ENCODE measurements at places on chromosomes 5 and 9. TPM values are rescaled to one million over a fixed set of nuclear protein-coding genes. Genes with fewer than 3 reads are reported as not detected.

- DNase-seq = no peak
These were observed 150.2 kb downstream of the ACTBL2 start for GRCh38 chr5:57332361-57332760.

DNA sequence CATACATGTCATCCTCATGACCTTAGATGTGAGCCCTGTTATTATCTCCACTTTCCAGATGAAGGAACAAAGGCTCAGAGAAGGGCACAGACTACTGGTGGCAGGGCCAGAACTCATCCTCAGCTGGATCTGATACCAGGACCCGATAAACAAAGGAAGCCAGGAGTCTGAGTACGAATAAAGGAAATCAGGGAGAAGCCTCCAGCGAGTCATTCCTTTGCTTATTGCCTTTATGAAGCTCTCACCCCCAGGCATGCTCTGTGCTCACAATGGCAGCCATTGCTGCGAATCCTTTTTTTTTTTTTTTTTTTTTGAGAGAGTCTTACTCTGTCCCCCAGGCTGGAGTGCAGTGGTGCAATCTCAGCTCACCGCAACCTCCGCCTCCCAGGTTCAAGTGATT lies 130.1 kb downstream of the GAPVD1 start:
- DNase-seq = no peak

DNA sequence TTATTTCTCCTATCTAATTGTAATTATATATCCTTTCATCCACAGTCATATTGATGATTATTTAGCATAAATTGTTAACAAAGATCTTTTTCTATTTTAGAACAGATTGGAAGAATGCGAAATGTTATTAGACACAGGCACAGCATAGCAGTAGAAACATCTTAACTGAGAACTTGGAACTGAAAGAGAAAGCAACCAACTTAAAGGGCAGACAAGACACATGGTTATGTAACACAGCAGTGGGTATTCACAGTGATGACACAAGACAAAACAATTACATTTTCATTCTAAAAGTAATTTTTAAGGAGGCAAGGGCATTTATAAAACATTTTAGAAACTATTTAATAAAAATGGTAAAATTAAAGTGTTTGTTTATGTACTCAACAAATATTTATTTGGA lies 57.7 kb upstream of the MEF2C start:
- DNase-seq = no peak

DNA sequence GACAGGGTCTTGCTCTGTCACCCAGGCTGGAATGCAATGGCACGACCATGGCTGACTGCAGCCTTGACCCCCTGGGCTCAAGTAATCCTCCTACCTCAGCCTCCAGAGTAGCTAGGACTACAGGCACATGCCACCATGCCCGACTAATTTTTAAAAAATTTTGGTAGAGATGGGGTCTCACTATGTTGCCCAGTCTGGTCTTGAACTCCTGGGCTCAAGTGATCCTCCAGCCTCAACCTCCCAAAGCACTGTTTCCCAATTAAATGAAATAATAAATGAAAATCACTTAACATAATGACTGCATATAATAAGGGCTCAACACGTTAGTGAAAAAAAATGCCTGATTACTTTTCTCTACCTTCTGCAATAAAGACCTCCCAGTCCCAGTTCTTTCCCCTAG lies 71.0 kb downstream of the UGCG start:
- no peak for DNase-seq

GRCh38 chr9:136204145-136204805 lies 653 bp downstream of the LHX3 start:
- peak; percentile 39 for DNase-seq

GRCh38 chr5:5014586-5015235 lies 125.4 kb upstream of the ADAMTS16 start:
- no peak for DNase-seq

GRCh38 chr5:104859437-104859836 lies 1296.8 kb upstream of the NUDT12 start:
- no peak for DNase-seq

- no peak for DNase-seq
These were observed 668.4 kb upstream of the CCNG1 start for GRCh38 chr5:162769019-162769418.

- no peak for DNase-seq
These were observed 1497.9 kb downstream of the MAT2B start for GRCh38 chr5:165003283-165003682.

IL31RA gene
- not detected for total RNA-seq

GRIN1 gene
- not detected for total RNA-seq

GRCh38 chr9:111063332-111063731 lies 25.1 kb upstream of the LPAR1 start:
- DNase-seq = no peak

DNA sequence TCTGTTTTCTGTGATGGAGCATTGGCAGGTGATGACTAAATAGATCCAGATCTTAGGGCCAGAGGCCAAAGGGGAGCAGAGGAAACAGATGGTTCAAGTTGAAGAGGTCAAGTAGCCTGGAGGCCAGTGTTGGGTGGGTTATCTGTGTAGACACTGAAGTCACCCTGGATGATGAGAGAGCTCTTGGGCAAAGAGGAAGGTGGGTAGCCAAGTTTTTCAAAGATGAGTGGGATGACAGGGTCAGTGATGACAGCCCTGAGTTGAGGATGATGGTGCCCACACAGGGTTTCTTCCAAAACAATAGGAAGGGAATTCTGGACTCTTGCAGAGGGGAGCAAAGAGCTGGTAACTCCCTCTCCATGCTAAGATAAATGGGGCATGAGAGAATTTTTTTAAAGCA lies 76.6 kb downstream of the CD180 start:
- no peak for DNase-seq

DNA sequence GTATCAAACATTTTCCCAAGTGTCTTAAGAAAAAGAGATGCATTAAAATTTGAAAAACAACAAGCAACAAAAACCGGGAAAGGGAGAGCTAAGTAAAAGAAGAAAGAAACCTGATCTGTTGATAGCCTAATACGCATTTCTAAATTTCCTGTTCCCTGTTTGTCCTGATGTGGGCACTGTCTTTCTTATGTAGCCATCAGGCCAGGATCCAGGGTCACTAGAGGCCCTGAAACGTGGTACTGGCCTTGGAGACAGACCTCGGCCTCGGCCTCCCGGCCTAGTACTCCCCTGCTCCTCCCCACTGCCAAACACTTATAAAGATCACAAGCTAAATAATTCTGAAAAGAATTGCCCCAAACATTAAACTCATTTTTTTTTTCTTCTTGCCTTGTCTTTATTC lies 547.2 kb downstream of the IRX1 start:
- no peak for DNase-seq
